ENCODE measurements at places on chromosomes 11 and 22. TPM values are rescaled to one million over a fixed set of nuclear protein-coding genes. Genes with fewer than 3 reads are reported as not detected.

A4GALT gene
- 12.6 TPM for total RNA-seq

KDM4D gene
- total RNA-seq, result 0.53 TPM

MIOX gene
- total RNA-seq, result not detected

PLAAT3 gene
- total RNA-seq, result 8.2 TPM

EFCAB6 gene
- 0.86 TPM for total RNA-seq

TLCD5 gene
- total RNA-seq, result 8.9 TPM

TMEM191C gene
- total RNA-seq, result 1.5 TPM

GRAP2 gene
- total RNA-seq, result not detected

RTN4R gene
- total RNA-seq, result 0.41 TPM

H19 gene
- 0.60 TPM for total RNA-seq

KLHL35 gene
- total RNA-seq, result not detected

UCP3 gene
- 0.32 TPM for total RNA-seq

SLC43A3 gene
- total RNA-seq, result 2.1 TPM

ENTHD1 gene
- total RNA-seq, result not detected

GDPD4 gene
- not detected for total RNA-seq

ZNF280B gene
- total RNA-seq, result 0.37 TPM

Measured in HFFc6 (cell line).